ENCODE measurements at places on chromosomes 12 and 14. TPM values are rescaled to one million over a fixed set of nuclear protein-coding genes. Genes with fewer than 3 reads are reported as not detected.

The TPPP2 gene
- total RNA-seq = 0.44 TPM

DNA sequence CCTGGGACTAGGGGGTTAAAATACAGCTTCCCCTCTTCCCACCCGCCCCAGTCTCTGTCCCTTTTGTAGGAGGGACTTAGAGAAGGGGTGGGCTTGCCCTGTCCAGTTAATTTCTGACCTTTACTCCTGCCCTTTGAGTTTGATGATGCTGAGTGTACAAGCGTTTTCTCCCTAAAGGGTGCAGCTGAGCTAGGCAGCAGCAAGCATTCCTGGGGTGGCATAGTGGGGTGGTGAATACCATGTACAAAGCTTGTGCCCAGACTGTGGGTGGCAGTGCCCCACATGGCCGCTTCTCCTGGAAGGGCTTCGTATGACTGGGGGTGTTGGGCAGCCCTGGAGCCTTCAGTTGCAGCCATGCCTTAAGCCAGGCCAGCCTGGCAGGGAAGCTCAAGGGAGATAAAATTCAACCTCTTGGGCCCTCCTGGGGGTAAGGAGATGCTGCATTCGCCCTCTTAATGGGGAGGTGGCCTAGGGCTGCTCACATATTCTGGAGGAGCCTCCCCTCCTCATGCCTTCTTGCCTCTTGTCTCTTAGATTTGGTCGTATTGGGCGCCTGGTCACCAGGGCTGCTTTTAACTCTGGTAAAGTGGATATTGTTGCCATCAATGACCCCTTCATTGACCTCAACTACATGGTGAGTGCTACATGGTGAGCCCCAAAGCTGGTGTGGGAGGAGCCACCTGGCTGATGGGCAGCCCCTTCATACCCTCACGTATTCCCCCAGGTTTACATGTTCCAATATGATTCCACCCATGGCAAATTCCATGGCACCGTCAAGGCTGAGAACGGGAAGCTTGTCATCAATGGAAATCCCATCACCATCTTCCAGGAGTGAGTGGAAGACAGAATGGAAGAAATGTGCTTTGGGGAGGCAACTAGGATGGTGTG, 1.9 kb downstream of the GAPDH start:
- no peak for DNase-seq

The ERP27 gene
- total RNA-seq = 0.22 TPM

DNA sequence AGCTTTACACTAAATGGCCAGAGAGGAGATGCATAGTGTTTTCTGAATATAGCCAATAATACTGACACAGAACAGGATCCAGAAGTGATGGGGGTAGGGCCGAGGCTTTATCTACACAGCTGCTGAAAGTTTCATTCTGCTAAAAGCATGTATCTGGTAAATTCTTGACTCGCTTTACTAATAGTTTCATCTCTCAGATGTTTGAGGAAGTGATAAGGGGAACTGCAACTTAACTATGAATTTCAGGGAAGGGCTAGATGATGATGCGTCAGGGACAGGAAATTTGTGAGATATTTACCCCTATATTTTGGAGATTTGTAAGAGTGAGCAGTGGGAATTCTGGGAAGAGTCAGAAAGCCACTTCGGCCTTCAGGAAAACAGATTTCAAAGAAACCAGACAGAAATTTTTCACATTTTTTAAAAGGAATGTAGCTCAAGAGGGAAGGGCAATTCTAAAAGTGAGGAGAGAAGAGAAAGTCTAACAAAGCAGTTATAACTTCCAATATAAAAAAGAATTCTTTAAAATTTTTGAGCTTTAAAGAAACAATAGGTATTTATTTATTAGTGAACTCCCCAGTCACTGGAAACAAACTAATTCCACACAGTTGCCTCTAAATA, 243.1 kb downstream of the BCAT1 start:
- DNase-seq = no peak

DNA sequence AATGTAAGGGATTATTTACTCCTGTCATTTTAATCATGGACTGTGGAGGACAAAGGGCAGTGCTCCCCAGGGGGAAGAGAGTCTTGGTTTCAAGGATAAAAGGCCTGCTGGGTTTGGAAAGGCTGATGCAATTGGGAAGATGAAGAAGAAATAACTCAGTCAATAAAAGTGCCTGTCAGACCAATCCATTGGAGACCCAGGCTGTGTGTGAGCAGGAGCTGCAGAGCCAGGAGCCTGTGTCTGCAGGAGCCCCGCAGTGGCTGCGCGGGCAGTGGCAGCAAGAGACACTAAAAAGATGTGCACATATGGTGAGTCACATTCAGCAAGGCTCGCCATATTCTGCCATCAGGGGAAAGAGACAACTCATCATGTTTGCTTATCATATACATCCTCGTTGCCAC, 90.4 kb downstream of the CRACR2A start:
- DNase-seq = peak; percentile 72

Data from spinal cord (tissue), 10 donors.